ENCODE measurements at places on chromosomes 4 and X.

- H3K36me3 ChIP-seq, result no peaks in the 10 kb centered on the region
- H3K4me3 ChIP-seq, result no peak overlapping the region
- H3K27me3 ChIP-seq, result no peaks in the 10 kb centered on the region
- no peak overlapping the region for H3K27ac ChIP-seq
Observed at GRCh38 chr4:52957835-52958631, 95.9 kb downstream of the RASL11B start.

- H3K36me3 ChIP-seq, result no peaks in the 10 kb centered on the region
- H3K4me1 ChIP-seq, result no peaks in the 10 kb centered on the region
- no peak overlapping the region for H3K4me3 ChIP-seq
- DNase-seq, result no peak
- H3K27ac ChIP-seq, result no peak overlapping the region
- H3K27me3 ChIP-seq, result no peaks in the 10 kb centered on the region
Observed at GRCh38 chr4:112063260-112063659, 82.0 kb upstream of the FAM241A start.

DNA sequence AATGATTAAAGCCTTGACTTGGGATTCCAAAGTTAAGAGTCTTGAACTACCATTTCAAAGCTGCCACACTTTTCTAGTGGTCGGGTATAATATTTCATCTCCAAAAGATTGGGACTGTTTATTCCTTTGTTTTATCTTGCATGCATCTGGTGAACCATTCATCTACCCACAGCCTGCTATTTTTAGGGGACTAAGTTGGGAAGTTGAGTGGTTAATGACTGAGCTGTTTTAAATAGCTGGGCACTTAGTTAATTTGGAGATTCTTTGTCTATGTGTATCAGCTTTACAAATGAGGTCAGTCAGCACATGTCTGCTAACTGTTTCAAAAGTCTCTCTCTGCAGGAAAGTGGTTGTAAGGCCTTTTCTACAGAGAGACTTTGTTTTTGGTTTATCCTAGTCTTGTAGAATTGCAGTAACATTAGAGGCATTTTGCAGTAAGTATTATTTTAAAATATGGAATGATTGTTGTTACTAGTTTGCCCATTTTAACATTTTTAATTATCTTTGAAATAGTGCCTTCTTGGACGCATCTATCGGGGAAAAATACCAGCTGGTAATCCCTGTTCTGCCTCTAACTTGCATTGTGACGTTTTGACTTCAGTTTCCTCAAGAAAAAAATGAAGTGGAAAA lies 8.2 kb downstream of the BMP2K start:
- peaks cover 23% of the 10 kb centered on the region for H3K4me1 ChIP-seq
- no peak overlapping the region for H3K4me3 ChIP-seq
- no peak for DNase-seq

DNA sequence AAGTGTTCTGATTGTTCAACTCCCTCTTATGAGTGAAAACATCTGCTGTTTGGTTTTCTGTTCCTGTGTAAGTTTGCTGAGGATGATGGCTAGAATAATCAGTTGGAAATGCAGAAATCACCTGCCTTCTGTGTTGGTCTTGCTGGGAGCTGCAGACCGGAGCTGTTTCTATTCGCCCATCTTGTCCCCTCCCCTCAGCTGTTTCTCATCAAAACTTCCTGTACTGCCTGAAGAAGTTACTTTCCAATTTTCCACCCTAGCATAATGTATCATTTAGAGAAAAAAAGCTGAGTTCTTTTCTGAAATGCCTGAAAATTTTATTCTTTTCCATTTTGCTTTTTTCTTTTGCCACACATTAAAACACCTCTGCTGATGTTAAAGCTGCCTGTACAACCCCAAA lies 167.6 kb downstream of the TEX13A start:
- H3K36me3 ChIP-seq, result no peaks in the 10 kb centered on the region
- DNase-seq, result no peak
- no peak overlapping the region for H3K27ac ChIP-seq
- H3K4me3 ChIP-seq, result no peak overlapping the region
- H3K4me1 ChIP-seq, result no peaks in the 10 kb centered on the region

GRCh38 chr4:144648042-144648441 lies 2.1 kb downstream of the HHIP start:
- DNase-seq, result no peak
- H3K36me3 ChIP-seq, result no peaks in the 10 kb centered on the region
- H3K27me3 ChIP-seq, result peaks cover 20% of the 10 kb centered on the region
- H3K4me3 ChIP-seq, result no peak overlapping the region
- H3K4me1 ChIP-seq, result no peaks in the 10 kb centered on the region
- H3K27ac ChIP-seq, result no peak overlapping the region

- no peak overlapping the region for H3K27ac ChIP-seq
- no peak for DNase-seq
Observed at GRCh38 chr4:55989766-55990165, 41.0 kb downstream of the CEP135 start.

GRCh38 chr4:54687887-54688841 lies 30.4 kb downstream of the KIT start:
- H3K27ac ChIP-seq, result no peak overlapping the region
- H3K4me3 ChIP-seq, result no peak overlapping the region
- no peaks in the 10 kb centered on the region for H3K27me3 ChIP-seq
- no peaks in the 10 kb centered on the region for H3K4me1 ChIP-seq
- H3K36me3 ChIP-seq, result no peaks in the 10 kb centered on the region

DNA sequence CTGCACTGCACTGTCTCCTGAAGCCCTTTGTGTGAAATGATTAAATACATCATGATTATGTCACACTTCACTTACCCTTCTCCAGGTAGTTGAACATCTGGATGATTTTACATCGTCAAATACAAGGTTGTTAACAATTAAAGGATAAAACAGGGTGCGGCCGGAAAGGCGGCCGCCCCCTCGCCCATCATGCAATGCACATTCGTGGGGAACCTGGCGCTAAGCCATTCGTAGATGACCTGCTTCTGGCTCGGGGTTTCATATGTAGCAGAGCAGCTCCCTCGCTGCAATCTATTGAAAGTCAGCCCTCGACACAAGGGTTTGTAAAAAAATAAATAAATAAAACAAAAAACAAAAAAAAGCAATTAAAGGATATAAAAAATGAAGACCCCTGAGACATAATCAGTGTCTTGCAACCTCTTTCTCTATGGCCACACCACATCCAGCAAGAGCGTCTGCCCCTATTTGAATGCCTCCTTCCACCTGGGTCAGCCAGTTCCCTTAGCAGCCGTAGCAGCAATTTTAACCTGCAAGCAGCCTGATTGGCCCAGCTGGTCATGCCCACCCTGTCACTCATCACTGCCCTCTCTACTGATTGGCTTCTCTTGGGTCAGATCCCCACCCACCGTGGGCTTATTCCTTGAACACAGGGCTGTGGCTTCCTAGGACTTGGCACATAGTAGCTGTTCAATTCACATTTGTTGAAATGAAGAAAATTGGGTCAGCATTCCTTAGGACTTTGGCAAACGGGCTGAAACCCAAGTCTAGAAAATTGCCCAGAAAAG lies 147.8 kb upstream of the PSAPL1 start:
- H3K27me3 ChIP-seq, result no peaks in the 10 kb centered on the region
- no peak for DNase-seq
- H3K4me3 ChIP-seq, result no peak overlapping the region
- no peak overlapping the region for H3K27ac ChIP-seq

GRCh38 chr4:5084911-5085475 lies 33.7 kb downstream of the STK32B start:
- no peaks in the 10 kb centered on the region for H3K27me3 ChIP-seq
- no peaks in the 10 kb centered on the region for H3K36me3 ChIP-seq
- DNase-seq, result no peak

Measured in adrenal gland (tissue), 19 donors.